ENCODE measurements at places on chromosomes 13 and 19.
A peak's percentile ranks its signal among the peaks of the same experiment; 100 is the strongest.

GRCh38 chr19:17121736-17122293 is 46.2 kb downstream of the MYO9B start:
- DNase-seq: no peak

DNA sequence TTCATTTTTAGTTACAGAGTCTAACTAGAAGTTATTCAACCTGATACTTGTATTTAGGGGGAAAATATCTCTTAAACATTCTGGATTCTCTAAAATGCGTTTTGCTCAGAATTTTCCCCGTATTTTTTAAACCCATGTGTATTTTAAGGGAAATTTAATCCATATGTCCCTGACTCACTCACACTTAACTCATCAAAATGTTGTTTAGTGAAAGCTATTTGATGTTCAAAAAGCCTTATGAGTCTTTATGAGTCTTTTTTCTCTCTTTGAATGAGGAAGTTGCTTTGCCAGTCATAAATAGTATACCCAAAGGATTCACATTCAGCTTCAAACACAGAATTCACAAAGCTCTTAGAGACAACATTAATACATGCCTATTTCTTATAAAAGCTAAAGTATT is 16.4 kb downstream of the MAB21L1 start:
- DNase-seq: no peak

DNA sequence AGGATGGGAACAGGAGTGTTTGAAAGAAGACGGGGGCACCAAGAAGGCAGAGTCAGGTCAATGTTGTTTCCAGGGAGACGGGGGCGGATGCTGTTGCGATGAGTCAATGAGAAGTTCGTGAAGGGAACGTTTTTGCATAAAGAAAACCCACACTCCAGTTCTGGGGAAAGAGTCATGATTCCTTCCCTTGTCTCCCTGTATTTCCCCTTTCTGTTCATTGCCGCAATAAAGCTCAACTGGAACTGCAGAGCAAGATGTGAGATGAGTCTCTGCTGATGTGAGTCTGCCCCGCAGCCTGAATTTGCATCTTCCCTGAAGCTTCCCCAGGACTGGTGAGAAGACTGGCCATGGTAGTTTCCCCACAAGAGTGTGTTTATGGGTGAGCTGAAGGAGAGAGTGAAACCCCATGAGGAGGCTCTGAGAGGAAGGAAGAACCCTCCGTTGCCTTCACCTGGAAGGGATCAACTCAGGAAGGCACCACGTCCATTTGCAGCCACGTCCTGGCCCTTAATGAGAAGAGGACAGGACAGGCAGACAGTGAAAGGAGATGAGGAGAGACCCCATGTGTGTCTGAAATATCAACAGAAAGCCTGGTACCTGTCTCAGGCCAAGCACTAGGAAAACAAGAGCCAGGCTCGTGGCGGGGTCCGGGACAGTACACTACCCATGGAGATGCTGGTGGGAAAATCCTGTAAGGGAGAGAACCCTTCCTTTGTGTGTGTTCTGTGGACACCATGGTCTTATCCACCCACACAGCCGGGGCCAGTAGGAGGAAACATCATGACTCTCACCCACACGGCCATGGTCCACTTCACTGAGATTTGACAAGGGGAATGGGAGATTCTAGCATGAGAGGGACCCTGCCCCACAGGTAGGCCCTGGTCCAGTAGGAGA is 13.7 kb downstream of the LILRA1 start:
- no peak for DNase-seq

- no peak for DNase-seq
These were observed 19.6 kb downstream of the TMEM150B start for GRCh38 chr19:55305491-55305890.

GRCh38 chr13:24215126-24215525 is 54.6 kb downstream of the SPATA13 start:
- no peak for DNase-seq

GRCh38 chr13:63297163-63297562 is 1881.5 kb upstream of the PCDH20 start:
- DNase-seq: no peak

GRCh38 chr19:17337675-17338432 is 501 bp downstream of the GTPBP3 start:
- DNase-seq: no peak

DNA sequence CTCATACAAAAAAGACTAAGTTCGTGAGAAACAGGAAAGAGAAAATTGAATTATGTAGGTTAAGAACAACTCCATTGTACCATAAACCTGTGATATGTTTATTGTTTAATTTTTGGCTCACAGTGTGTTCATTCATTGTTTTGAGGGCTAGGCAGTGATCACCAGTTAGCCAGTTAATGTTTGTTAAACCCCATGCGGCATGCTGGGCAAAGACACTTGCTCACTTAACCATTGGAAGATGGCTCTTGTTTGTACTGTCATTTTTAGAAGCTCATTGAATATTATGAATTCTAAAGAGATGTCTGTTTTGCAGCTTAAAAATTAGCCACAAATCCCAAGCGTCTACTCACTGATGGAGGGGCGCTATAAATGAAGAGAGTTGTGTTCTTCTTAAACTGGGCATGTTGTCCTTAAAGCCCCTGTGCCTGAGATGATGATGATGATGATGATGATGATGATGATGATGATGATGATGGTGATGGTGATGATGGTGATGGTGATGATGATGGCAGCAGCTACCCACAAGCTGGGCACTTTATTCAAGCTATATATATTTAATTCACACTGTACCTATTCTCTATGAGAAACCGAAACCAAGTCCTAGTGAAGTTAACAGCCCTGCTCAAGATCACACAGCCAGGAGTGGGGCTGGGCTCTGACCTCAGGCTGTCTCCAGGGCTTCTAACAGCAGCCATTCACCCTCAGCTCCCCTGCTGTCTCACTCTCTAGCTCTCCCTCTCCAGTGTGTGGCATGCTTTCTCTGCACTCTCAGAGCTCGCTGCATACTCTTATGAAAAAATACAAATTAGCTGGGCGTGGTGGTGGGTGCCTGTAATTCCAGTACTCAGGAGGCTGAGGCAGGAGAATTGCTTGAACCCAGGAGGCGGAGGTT is 169.1 kb downstream of the SHISA2 start:
- no peak for DNase-seq

DNA sequence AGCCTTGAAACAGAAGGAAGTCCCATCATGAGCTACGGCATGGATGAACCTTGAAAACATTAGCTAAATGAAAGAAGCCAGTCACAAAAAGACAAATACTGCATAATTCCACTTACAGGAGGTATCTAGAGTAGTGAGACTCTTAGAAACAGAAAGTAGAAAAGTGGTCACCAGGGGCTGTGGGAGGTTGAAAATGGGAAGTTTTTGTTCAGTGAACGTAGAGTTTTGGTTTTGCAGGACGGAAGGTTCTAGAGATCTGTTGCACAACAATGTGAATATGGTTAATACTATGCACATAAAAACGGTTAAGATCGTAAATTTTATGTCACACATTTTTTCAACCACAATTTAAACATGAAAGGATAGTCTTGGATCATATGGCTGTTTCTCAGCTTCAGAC is 11.9 kb upstream of the SLC10A2 start:
- no peak for DNase-seq

DNA sequence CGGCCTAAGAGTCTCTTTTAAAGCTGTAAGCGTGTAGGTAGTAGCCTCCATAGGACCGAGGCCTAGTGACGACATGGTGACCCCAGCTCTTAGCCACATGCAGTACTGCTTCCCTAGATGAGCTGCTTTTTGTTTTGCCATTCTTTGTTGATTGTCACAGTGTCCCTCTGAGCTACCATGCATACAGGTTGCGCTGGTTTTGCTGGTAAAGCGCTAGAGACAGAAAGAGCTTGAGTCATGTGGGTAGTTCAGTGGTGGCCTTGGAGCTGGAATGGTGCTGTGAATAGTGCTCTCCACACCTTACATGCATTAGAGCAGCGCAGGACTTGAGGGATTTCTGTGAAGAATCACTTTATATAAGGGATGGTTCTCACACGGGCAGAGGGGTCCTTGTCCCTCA is 5.1 kb downstream of the HNRNPM start:
- DNase-seq: no peak

DNA sequence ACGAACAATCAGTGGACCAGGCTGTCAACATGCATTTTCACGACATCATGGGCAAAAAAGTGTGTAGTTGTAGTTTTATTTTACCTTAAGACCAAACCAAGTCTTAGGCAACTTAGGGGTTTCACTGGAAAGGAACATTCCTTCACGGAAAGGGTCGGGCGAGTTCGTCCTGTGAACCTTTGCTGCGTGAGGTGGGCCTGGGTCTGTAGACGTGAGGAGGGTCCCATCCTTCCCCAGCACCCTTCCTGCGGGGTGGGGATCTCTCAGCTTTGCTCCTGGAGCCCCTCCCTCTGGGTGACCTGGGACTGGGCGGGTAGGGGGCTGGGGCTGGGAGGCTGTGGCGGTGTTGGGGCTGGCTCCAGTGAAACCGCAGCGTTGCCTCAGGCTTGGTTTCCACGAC is 12.3 kb upstream of the RPS15 start:
- no peak for DNase-seq

DNA sequence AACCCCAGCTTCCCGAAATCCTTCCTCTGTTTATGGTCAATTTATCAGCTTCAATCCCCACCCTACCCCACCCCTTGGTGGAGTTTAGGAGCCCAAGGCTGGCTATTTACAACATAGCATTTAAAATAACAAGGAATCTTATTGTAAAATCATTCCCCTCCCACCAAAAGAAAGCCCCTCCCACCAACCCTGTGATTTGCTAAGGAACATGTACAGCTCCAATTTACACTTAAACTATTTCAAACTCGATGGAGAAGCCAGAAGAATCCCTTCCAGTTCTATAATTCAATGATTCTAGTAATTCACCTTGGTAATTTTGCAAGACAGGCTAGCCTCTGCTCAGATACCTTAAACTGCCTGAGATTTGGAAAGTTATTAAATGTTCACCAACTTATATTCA is 3.0 kb downstream of the LATS2 start:
- no peak for DNase-seq

GRCh38 chr19:4707956-4708650 is 15.5 kb downstream of the DPP9 start:
- DNase-seq: no peak

GRCh38 chr13:99687723-99688397 is 186.6 kb downstream of the TM9SF2 start:
- no peak for DNase-seq

DNA sequence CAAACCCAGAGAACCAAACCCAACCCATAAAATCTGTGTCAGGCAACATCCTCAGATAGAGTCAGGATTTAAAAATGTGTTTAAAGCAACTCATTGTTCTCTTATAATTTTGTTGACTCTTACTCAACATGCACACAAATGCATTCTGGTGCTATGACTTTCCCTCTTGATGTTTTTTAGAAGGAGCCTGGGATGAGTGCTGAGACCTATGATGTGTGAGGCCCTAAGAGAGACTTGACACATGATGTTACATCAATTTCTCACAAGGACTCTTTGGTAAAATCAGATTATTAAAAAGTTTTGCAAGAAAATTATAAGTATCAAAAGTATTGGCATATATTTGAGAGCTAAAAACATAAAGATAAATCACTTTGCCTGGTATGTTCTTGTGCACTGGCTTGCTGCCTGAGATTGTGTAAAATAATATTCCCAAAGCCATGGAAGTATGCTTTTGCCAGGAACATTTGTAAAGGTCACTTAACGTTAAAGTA is 173.9 kb downstream of the DCLK1 start:
- DNase-seq: no peak

GRCh38 chr13:32323912-32324311 is 8.6 kb downstream of the BRCA2 start:
- DNase-seq: no peak

GRCh38 chr19:34241513-34242337 is 12.6 kb upstream of the GARRE1 start:
- peak; percentile 74 for DNase-seq

- DNase-seq: no peak
These were observed 112.2 kb downstream of the IER2 start for GRCh38 chr19:13262450-13262849.

GRCh38 chr13:64591971-64592370 is 2638.2 kb downstream of the PCDH9 start:
- DNase-seq: no peak

DNA sequence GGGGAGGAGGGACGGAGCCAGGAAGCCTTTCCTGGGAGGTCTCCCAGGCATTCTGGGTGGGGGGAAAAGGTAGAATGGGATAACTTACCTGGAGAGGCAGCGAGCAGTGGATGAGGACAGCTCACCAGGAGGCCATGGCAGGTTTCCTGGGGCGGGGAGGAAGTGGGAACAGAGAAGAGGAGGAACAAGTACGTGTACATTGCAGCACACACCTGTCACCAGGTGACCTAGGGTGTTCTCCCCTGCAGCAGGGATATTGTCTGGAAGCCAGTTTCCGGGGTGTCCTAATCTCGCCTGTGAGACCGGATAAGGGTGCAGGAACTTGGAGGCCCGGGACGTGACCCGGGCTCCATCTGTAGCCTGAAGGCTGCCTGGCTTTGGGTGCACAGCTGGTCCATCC is at the start of gene FUT3:
Gene FUT3 (minus strand): TSS at position 148 of the 400 bp plus-strand sequence.
- DNase-seq: no peak

GRCh38 chr19:58128041-58128685 is 22.4 kb downstream of the ZNF329 start:
- DNase-seq: no peak

DNA sequence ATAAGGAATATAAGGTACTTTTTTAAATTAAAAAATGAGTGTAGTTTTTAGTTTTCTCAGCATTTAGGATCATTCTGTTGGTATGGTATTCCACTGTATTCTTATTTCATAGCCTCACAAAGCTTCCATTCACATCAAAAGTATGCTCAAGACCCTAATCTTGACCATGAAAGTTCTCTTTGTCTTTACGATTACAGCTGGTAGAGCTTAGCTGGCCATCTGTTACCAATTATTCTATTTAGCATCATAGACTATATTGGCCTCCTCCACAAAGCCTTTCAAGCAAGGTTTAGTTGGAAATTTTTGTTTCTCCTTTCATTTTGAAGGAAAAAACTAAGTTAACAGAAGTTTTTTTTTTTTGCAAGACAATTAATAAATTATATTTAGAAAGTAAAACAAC is 245.1 kb downstream of the KCTD12 start:
- DNase-seq: no peak

- DNase-seq: no peak
These were observed 59.7 kb downstream of the NAA16 start for GRCh38 chr13:41370736-41371135.

DNA sequence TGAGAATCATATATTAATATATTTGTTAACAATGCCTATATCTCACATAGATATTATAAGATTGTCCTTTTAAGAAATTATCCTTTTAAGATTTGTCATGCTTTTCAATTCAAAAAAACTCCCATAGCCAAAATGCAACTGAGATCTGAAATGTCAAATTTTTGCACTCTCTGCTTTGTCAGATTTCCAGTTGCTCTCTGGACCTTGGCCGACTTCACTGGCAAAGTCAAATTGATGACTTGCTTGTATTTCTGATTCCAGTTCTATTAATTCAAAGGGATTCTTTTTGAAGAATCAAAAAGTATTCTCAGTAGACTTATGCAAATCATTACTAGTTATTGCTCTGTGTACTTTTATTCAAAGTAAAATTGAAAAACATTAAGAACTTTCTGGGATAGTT is 101.2 kb upstream of the SCEL start:
- no peak for DNase-seq

- no peak for DNase-seq
These were observed 9.6 kb downstream of the HIPK4 start for GRCh38 chr19:40380199-40381037.
